ENCODE measurements at places on chromosomes 16 and 17.

DNA sequence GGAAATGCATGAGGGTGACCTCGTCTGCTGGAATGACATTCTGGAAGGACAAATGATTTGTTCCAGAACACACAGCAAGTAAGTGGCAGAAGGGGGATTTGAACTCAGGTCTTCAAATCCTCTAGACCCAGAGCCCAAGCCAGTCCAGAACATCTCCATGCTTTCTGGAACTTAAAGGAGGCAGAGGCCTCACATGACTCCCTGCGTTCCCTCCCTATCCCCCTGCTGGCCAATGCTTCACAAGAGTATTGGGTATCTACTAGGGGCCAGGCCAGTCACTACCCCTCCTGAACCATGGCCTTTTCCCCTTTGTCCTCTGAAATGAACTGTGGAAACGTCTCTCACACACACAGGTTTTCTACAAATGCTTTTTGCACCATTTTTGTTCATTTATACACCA is 7.6 kb upstream of the BEAN1 start:
- DNase-seq, result no peak

- no peak for DNase-seq
Measured at GRCh38 chr17:65495122-65496055, 66.1 kb downstream of the AXIN2 start.

DNA sequence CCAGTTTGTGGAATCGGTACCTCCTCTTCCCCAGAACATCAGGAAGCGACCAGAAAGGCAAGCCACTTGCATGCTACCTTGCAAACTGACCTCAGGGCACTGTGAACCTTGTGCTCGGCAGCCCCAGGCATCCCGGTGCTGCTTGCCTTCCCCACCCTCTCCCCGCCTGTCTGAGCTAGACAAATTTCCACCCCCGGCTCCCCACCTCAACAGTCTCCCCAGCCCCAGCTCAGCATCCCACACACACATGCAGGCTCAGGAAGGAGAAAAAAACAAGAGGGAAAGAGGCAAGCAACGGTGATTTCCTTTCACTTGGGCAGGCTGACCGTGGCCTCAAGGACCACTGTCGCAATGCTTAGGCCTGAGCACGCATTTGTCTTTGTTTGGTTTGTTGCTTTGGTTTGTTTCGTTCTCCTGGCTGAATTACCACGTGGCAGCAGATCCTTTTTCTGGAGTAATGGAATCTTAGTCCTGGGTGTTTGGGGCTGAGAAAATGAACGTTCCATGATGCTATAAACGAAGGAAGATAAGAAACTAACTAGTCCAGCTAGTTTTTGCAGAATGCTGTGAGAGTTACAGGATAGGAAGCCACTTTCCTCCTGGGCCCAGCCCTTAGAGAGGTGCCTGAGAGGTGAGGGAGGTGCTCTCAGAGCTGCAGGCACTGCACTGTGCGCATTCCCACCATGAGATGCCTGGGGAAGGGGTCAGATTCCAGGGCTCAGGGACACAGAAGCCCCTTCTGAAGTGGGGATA is 27.9 kb downstream of the SDK2 start:
- DNase-seq, result no peak

DNA sequence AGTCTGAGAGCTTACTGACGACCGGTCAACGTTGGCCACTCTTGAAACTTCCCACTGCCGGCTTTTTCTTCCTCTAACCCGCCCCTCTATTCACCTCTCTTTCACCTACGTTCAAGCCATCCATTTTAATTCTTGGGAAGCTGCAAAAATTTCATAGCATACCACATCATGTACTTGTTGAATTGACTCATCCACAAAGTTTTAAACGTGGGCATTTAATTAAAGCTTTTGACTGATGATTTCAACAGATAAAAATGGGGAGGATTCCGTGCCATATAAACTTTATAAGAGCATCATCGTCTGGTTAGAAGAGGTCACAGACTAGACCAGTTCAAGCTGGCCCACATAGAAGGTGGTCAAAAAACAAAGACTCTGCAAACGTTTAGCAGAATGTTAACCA is 22.5 kb downstream of the VPS53 start:
- no peak for DNase-seq

DNA sequence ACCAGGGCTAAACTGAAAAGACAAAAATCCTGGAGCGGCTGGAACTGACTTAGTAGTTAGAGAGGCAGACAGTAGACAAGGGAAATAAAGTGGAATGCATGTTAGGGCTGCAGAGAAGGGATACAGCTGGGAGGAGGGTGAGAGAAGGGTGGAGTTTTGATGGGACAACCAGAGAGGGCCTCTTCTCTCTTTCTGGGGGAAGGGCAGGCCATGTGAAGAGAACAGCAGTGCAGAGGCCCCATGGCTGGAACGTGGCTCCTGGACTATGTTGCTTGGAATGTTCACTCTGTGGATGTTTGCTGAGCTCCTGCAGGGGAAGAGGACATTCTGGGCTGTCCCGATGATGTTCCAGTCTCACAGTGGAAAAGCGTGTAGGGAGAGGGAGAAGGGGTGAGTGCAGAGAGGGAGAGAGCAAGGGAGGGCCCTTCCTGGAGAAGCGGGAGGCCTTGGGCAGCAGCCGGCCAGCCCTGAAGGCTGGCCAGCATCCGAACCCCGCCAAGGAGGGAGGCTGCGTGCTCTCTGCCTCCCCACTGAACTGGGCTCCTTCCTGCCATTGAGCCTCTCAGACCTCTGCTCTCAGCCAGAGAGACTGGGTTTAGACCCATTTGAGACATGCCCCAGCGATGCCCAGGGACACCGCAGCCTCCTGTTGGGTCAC is 33.1 kb upstream of the GSE1 start:
- no peak for DNase-seq

DNA sequence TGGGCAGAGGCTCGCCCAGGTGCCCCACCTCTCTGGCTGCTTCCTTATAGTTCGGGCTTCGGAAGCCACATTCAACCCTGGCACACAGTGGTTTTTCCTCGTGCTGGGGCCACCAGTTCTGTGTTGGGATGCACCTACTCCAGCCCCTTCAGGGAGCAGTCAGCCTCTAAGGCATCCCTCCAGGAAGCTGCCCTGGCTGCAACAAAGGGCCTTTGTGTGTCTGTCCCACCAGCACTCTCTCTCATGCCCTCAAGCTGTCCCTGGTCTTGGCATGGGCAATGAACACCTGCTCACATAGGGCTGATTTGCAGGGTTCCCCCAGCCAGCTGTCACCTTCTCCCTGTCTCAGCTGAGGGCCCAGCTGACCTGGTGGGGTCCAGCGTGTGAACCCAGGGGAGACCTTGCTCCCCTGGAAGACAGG is 754 bp upstream of the NOXO1 start:
- no peak for DNase-seq

DNA sequence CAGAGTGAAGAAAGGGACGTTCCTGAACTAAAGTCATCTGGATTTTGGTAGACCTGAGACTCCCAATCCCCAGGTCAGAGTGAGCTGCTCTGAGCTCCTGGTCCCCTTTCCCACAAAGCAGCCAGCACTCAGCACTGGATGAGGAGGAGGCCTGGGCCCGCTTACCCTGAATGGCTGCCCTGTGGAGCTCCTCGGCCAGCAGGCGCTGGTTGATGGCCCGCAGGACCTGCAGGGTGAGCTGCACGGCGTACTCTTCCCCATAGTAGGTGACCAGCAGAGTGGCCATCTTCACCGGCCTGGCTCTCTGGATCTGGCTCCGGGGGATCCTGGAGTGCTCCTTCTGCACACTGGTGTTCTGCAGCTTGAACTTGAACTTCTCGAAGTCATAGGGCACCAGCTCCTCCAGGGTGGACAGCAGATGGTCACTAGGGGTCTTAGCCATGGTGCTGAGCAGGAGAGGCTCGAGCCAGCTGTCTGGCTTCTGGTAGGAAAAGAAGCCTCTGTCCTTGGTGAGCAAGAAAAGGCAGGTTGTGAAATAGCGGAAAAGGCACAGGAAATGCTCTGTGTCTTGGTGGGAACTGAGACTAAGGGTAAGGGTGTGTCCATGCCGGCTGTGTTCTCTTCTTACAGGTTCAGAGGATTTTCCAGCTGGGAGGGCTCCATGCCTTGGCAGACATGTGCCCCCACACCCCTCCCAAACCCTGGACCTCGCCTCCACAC is at the start of gene MEFV:
MEFV (minus strand) TSS at position 488 of the 720 bp plus-strand sequence; CDS start at position 442, 46 bp downstream.
- DNase-seq, result no peak

Measured in activated CD4-positive, alpha-beta T cell treated with anti-CD3 and anti-CD28 coated beads for 1 hour (primary cell).